ENCODE measurements at places on chromosomes 5 and 9. TPM values are rescaled to one million over a fixed set of nuclear protein-coding genes. Genes with fewer than 3 reads are reported as not detected.

GRCh38 chr9:89774858-89775370 is 170.1 kb downstream of the GADD45G start:
- peak; percentile 34 for DNase-seq

DNA sequence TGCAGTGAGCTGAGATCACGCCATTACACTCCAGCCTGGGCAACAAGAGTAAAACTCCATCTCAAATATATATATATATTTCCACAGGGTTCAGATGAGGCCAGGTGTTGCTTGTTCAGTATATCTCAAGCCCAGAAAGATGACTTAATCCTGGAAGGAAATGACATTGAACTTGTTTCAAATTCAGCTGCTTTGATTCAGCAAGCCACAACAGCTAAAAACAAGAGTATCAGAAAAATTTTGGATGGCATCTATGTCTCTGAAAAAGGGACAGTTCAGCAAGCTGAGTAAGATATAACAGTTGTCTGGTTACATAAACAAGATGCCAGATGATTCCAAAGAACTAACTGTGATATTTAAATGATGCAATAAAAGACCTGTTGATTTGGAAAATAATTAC is 352.0 kb downstream of the KCTD16 start:
- DNase-seq, result no peak

Gene GARIN3
- total RNA-seq, result not detected

Gene ANKRD18A
- total RNA-seq, result 2.6 TPM
